ENCODE measurements at places on chromosomes 12 and 14.

GRCh38 chr14:31787377-31787776, 226.2 kb downstream of the NUBPL start:
- no peak for DNase-seq

DNA sequence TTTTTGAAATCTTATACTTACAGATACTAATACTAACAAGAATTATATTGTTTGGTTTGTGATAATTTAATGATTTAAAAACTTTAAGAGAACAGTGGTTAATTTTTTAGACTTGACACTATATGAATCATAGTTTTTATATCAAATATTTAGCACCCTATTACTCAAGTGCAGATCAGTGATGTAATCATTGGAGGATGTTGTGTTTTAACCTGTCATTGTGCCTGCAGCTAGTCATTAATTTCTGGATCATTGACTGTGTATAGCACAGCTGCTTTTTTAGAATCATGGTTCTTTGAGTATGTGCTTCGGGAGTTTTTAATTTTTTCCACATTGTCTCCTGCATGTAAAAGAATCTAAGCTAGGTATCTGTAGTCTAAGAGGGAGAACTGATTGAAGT, 17.3 kb downstream of the ARID4A start:
- DNase-seq, result no peak

GRCh38 chr14:58844544-58844943, 206.8 kb downstream of the DACT1 start:
- no peak for DNase-seq

GRCh38 chr14:53237488-53237887, 84.4 kb upstream of the DDHD1 start:
- DNase-seq, result no peak

- DNase-seq, result peak; percentile 67
Observed at GRCh38 chr14:93788543-93789227, 400 bp upstream of the PRIMA1 start.

DNA sequence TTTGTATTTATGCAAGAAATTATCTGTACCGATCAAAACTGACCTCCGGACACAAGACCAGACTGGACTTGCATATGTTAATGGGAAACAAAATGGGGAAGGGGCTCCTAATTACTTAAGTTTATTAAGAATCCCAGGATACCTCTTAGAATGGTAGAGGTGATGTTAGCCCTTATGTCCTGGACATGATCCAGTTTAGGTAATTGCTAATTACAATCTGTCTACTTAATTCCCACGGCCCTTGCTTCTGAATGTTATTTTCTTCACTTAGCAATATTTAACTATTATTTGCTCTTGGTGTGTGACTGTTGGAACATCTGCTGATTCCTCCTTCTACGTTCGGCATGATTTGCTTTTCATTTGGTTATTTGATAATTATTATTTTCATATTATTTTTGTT, 644.0 kb downstream of the DIO2 start:
- DNase-seq, result no peak

- no peak for DNase-seq
Observed at GRCh38 chr14:101474563-101475455, 86.5 kb upstream of the DIO3 start.

GRCh38 chr12:93221841-93222240, 155.9 kb upstream of the NUDT4 start:
- no peak for DNase-seq

DNA sequence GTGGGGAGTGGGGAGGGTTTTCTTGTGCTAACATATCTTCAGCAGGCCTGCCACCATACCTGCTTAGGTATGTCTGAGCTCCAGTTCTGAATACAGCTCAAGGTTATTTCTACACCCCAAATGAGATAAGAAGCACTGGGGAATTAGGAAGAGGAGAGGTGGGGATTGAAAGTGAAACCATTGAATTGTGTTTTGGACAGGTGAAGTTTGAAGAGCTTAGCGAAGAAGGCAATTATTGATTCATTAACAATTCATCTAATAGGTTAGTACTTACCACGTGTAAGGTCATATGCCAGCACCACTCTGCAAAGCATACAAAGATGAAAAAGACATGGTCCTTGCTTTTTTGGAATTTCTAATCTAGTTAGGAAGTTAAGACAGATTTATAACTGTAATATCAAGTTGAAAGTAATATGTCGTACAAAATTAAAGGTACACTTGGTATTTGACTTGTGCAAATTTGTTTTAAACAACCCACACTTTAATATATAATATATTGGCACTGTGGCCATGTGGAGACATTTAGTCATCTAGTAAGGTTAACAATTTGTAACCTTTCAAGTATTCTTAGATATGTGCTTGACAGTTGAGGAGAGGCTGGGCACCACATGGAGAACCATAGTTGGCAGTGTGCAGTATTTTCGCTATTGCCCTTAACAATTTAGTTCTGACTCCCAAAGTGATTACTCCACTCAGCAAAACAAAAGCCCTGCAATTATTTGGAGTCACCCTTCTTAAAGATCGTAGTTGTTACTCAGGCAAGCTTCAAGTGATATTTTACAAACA, 3.6 kb downstream of the SMCO3 start:
- DNase-seq, result no peak

DNA sequence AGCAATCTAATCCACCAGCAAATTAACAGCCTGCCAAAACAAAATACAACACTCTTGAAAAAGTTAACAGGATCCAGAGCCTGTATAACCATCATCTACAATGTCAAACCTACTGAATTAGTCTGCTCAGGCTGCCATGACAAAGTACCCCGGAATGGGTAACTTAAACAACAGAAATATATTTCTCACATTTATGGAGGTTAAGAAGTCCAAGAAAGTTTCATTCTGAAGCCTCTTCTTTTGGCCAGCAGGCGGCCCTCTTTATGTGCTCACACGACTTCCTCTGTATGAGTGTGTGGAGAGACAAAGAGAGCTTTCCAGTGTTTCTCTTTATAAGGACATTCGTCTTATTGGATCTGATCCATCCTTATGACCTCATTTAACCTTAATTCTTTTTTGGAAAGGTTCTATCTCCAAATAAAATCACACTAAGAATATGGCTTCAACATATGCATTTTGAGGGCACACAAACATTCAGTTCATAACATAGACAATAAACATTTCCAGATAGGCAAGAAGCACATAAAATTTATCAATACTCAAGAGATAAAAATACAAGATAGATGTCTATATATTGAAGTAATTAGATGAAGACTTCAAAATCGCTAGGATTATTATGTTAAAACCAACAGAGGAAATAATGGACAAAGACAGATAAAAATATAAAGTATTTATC, 5.9 kb upstream of the RERG start:
- DNase-seq, result no peak

GRCh38 chr12:40583743-40584142, 108.5 kb upstream of the CNTN1 start:
- DNase-seq, result no peak

DNA sequence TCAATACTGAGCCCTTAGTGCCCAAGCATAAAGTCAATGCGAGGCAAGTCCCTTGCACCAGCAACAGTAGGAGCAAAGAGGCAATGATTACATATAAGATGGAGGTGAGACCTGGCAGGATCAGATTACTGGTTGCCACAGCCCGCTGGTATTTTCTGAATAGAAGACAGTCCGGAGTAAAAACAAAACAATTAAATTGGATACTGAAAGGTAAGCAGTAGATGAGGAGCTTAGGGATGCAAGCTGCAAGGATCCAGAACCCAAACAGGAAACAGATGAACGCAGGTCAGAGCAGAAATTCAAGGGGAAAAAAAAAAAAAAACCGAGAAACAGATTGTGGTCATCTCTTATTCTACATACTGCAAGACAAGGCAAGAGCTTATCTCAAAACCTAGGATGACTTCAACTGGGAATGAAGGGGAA, 119.6 kb downstream of the MED13L start:
- DNase-seq, result no peak

GRCh38 chr12:116099652-116100432, 177.7 kb downstream of the MED13L start:
- DNase-seq, result no peak

Data from femur (tissue), 1 donor.